Osteocyte (in vitro differentiated cells): ENCODE measurements at places on chromosomes 2 and 18. TPM values are rescaled to one million over a fixed set of nuclear protein-coding genes. Genes with fewer than 3 reads are reported as not detected.

GRCh38 chr2:188622601-188623260 is 331.1 kb downstream of the GULP1 start:
- DNase-seq = no peak

ATP6V1C2 gene
- total RNA-seq = not detected in 2 replicates

- DNase-seq = no peak
Observed at GRCh38 chr2:16622399-16622968, 43.1 kb downstream of the CYRIA start.

DNA sequence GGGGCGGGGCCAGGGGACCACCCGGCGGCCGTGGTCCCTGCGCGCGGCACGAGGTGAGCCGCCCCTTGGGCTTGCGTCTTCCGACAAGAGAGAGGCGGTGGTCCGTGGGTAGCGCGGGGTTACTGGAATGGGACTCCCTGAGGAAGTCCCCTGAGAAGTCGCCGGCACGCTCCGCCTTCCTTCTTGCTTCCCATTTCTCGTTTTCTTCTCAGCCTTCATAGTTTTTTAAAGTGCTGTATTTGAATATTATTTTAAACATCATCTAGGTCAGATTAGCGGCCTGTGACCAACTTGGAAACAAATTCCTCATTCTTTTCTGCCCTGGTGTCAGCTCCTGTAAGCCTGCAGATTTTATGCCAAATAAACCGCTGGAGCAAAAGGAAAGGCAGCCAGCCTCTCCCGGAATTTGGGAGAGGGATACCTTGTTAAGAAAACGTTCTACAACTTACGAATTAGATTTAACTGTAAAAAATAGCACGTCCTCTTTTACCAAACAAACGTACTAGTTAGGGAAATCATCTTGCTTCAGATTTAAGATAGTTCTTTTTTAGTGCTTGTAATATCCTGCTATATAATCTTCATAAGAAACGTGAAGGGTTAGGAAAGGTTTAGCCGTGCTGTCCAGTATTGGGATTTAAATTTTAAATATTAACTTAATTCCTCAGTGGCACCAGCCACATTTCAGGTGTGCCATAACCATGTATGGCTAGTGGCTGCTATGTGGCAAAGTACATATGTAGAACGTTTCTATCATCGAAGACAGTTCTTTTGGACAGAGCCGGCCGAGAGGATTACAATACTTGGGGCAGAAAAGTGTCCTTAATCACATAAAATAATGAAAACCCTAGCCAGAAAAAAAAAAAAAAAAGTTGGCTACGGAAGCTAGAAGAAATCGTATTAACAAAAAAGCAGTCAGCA is 628 bp upstream of the PTPN2 start:
- DNase-seq = no peak

GRCh38 chr2:124668161-124668560 is 643.1 kb downstream of the CNTNAP5 start:
- no peak for DNase-seq

NT5C1B gene
- total RNA-seq = not detected in 2 replicates

- DNase-seq = no peak
Observed at GRCh38 chr2:76599732-76600368, 889.1 kb upstream of the GCFC2 start.

- no peak for DNase-seq
Observed at GRCh38 chr2:38829971-38830370, 45.8 kb downstream of the DHX57 start.

- DNase-seq = no peak
Observed at GRCh38 chr2:191218292-191218898, 26.8 kb upstream of the MYO1B start.

GRCh38 chr2:189222468-189223105 is 43.0 kb upstream of the COL5A2 start:
- DNase-seq = no peak

DNA sequence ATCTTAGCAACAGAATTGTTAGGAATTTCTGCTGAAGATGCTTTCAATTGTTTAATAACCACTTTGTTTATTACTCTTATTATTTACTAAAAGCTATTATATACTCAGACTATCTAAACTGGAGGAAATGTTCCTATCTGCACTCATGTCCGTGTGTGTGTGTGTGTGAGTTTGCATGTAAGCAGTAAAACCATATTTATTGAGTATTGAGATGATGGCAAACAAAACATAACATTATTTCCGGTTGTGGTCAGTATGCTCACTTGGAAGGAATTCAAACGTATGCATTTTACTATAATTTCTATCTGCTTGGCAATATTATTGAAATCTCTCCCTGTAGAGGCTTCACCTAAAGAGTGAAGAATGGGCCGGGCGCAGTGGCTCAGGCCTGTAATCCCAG is 43.0 kb upstream of the ZNF804A start:
- DNase-seq = no peak

DNA sequence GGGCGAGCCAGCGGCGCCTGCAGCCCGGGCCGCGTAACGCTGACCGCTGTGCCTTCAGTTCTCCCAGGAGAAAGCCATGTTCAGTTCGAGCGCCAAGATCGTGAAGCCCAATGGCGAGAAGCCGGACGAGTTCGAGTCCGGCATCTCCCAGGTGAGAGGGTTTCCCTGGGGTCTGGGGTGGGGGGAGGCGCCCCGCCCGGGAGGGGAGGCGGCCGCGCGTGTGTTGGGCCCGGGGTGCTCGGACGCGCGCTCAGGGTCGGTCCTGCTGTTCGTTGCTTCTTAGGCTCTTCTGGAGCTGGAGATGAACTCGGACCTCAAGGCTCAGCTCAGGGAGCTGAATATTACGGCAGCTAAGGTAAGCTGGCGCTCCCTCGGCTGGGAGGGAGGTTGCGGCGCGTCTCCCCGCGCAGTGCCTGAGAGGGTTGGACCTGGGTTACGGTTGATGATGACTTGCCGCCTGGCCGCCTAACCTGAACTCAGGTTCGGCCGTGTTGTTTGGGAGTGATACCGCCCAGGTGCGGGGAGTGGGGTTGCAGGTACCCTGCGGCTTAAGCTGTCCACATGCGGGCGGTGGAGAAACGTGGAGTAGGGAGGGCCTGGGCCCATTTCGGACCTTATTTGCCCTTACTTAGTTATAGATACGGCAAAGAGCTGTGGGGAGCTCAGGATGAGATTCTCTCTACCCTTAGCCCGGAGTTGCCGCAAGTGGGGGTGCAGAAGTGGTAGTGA is 638 bp downstream of the RPS7 start:
- no peak for DNase-seq

- peak; percentile 36 for DNase-seq
Observed at GRCh38 chr18:3061581-3062312, 48.8 kb upstream of the LPIN2 start.

SETBP1 gene
- 69.3 and 80.0 TPM in 2 replicates for total RNA-seq

POTEC gene
- total RNA-seq = not detected in 2 replicates

CDH19 gene
- total RNA-seq = not detected in 2 replicates

INHA gene
- total RNA-seq = 1.2 and 1.4 TPM in 2 replicates

DNA sequence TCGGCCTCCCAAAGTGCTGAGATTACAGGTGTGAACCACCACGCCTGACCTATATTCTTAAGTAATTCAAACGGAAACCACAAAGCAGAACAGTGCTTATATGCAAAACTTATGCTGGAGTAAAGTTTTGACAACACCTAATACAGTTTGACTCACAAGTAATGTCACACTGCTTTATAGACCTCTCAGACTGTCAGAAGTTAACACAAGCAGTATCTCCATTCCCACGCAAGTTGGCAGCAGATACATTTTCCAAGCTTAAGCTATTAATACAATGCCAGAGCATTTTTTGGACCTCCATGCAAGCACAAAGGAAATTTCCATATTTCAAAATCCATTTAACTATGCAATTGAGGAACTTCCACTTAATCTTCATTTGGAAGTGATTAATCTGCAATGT is 21.0 kb upstream of the SANBR start:
- DNase-seq = no peak

DNA sequence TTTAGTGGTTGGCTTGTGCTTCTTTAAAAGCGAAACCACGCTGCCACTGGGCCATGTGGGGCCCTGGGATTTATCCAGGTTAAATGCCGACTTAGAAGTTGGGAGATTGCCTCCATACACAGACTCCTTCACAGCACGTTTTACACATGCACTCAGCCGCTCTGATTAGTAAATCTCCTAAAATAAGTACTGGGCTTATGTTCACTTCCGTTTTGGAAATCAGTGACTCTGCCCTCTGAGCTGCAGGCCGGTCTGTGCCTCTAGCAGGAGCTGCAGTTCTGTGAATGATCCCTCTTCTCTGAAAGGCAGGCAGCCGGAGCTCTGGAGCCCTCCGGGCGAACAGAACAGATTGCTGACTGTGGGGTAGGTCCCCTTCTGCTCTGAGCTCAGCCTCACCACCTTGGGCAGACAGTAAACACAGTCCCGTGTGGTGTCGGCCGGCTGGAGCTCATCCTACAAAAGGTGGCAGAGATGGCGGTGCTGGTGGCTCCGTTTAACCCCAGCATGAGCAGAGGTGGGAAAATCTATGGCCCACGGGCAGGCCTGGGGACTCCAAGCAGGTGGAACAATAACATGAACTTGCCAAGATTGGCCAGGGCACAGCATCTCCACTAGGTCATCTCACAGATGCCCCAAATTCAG is 9.8 kb upstream of the RAB17 start:
- DNase-seq = no peak

GRCh38 chr2:231336700-231337099 is 58.8 kb upstream of the B3GNT7 start:
- no peak for DNase-seq

- DNase-seq = no peak
Observed at GRCh38 chr18:75592527-75592926, 165.0 kb upstream of the SMIM21 start.

CACNB4 gene
- 3.4 and 3.6 TPM in 2 replicates for total RNA-seq

DNA sequence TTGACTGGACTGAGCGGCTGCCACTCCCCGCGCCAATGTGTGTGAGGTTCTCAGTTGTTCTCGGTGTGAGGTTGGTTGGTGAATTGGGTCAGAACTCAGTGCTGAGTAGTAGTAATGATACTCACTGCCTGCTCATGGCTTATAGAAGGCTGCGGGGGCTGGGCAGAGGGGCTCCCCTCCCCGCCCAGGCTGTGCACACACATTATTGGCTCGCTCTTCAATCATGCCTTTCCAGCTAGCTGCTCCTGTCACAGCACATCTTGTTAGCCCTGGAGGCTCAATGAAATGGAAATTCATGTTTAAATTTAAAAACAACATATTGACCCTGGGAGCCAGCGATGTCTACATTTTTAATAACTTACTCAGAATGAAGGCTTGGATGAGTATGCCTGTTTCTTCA is 152.8 kb downstream of the CELF4 start:
- no peak for DNase-seq

DNA sequence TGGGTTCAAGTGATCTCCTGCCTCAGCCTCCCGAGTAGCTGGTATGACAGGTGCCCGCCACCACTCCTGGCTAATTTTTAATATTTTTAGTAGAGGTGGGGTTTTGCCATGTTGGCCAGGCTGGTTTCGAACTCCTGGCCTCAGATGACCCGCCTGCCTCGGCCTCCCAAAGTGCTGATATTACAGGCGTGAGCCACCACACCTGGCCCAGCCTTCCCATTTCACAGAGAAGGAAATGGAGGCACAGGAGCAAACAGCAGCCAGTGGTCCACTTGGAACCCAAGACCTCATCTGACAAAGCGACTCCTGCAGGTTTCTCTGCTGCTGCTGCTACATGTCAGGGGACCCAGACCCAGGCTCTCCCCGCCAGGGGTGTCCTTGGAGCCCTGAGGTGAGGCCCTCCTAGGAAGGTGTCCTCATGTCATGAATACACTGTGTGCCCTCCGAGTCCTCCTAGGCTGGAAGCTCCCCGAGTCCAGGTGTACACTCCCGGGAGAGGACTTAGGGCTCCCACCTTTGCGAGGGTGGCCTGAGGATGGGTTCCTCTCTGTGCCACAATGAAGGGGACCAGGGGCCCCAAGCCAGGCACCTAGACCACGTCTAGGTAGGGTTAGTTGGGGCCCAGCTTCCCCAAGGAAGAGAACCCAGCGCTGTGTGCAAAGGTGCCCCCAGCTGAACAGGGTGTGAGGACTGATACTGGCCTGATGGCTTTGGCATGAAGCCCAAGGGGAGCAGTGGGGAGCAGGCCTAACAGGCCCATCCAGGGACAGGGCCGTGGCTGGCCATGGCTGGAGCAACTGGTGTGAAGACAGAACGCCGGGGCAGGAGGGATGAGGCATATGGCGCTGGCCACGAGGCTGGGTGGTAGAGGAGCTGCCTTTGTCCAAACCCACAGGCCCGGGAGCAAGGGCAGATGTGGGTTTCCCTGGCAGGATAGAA is 56.1 kb downstream of the HS6ST1 start:
- DNase-seq = peak; percentile 78

G6PC2 gene
- total RNA-seq = not detected in 2 replicates
